ENCODE measurements at places on chromosomes 6 and 20. TPM values are rescaled to one million over a fixed set of nuclear protein-coding genes. Genes with fewer than 3 reads are reported as not detected.
A peak's percentile ranks its signal among the peaks of the same experiment; 100 is the strongest.

DNA sequence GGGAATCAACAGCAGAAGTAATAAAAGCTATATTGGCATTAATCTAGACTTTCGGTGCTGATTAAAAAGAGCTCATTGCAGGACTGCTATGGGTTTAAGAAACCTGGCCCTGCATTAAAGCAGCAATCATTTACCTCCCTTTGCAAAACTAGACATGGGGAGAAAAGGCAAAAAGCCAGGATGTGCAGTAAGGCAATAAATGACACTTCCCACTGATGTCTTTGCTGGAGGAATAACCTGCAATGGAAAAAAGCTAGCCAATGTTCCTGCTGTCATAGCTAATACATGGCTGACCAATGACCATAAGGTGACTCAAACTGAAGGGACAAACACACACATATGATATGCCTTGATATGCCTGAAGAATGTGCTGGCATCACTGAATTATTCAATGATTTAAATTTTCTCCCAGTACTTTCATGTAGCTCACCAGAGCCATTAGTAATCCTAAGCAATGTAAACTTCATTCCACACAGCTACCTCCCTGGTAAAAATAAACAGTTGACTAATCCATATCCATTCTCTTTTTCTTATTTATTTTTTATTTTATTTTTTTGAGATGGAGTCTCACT is 8.7 kb downstream of the DNAAF9 start:
- no peak for DNase-seq

GRCh38 chr6:6801635-6802218 is 213.2 kb downstream of the LY86 start:
- DNase-seq, result no peak

DNA sequence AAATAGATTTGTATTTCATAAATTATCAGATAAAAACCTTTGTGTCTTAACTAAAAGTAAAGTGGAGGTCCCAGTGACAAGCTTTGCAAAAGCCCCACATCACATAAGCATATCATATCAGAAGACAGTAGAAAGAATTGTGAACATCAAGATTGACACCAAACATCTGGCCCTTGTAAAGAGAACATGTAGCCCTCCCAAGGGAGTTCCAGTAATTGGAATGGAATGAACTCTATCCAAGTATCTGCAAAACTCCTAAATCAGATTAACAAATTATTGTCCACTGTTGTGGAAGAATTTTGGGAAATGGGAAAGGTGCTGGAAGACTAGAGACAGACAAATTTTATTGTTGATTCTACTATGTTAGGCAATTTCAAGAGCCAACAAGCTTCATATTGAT is 268.8 kb downstream of the KCNQ5 start:
- DNase-seq, result no peak

Gene BACH2
- total RNA-seq, result 2.1 TPM

DNA sequence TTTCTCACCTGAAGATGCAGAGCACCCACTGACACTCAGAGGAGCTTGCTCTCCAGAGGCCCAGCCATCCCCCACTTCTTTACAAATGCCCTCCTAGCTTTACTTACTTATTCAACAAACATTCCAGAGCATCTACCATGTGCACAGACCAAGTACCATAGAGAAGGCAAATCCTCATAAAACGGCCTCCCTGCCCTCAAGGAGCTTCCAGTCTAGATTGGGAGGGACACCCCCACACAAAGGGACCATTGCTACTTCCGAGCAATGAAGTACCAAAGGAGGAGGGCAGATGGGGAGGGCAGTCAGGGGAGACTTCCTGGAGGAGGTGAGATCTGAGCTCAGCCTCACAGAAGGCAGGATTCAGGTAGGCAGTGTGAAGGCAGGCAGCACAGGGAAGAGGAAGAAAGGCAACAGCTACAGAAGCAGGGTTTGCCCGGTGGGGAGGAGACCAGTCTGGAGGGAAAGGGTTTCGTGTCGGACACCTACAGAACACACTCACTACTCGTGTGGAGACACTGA is 108.0 kb downstream of the ZMYND8 start:
- DNase-seq, result no peak

Gene FKBP1C
- total RNA-seq, result not detected

GRCh38 chr20:32007787-32008616 is 2.2 kb upstream of the CCM2L start:
- DNase-seq, result peak; percentile 15

- DNase-seq, result no peak
Measured at GRCh38 chr6:101058296-101058695, 177.2 kb upstream of the ASCC3 start.

DNA sequence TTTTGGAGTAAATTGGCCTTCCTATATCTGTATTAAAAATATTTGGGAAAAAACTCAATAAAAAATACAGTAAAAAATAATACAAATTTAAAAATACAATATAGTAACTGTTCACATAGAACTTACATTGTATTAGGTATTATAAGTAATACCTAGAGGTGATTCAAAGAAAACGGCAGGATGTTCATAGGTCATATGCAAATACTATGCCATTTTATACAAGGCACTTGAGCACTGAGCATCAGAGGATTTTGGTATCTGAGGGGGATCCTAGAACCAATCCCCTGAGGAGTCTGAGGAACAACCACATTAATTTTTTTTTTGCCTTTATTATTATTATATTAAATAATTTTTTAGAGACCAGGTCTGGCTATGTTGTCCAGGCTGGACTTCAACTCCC is 41.7 kb downstream of the RNGTT start:
- DNase-seq, result no peak

DNA sequence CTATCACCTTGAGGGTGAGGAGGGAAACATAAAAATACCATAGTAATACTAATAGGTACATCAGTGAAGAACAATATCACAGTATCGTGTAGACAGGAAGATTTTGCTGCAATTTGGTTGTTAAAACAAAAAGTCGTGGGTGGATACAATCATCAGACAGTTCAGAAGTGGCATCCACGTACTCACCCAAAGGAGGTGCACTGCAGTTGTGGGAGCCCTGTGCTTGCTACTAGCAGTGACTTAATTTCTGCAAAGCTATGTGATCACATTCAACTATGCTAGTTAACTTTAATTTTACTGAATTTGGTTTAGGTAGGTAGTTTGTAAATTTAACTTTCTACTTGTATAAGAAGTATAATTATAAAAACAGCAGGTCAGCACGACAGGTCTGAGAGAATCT is 188.2 kb upstream of the SGK1 start:
- DNase-seq, result no peak

DNA sequence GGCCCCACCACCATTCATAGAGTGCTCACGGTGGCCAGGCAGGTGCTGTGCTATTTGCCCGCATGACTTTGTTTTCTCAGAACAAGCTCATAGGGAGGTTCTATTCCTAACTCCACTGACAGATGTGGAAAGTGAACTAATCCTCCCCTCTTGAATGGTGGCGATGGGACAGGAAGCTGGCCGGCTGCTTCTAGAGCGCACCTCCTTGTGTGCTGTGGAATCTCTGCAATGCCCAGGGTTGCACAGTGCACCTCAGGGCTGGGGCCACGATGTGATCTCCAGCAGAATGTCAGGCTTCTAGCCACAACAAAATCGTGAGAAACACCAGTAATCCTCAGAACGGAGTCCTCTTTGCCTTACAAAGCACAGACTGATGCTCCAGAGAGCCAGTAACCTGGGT is 53.8 kb upstream of the SLC22A23 start:
- no peak for DNase-seq

Gene C20orf144
- total RNA-seq, result 0.66 TPM

Gene ADGRF4
- total RNA-seq, result not detected

- no peak for DNase-seq
Measured at GRCh38 chr20:11777387-11778205, 140.1 kb upstream of the BTBD3 start.

- no peak for DNase-seq
Measured at GRCh38 chr6:70210462-70210861, 92.4 kb downstream of the COL9A1 start.

Gene TMEM151B
- 0.66 TPM for total RNA-seq

GRCh38 chr6:122869437-122870024 is 80.5 kb downstream of the SMPDL3A start:
- DNase-seq, result peak; percentile 39

Gene CGA
- not detected for total RNA-seq

- no peak for DNase-seq
Measured at GRCh38 chr6:33450434-33450833, 3.9 kb upstream of the ZBTB9 start.

GRCh38 chr6:37634238-37634826 is 63.4 kb downstream of the MDGA1 start:
- no peak for DNase-seq

- DNase-seq, result no peak
Measured at GRCh38 chr6:150987371-150987828, 121.9 kb downstream of the MTHFD1L start.

DNA sequence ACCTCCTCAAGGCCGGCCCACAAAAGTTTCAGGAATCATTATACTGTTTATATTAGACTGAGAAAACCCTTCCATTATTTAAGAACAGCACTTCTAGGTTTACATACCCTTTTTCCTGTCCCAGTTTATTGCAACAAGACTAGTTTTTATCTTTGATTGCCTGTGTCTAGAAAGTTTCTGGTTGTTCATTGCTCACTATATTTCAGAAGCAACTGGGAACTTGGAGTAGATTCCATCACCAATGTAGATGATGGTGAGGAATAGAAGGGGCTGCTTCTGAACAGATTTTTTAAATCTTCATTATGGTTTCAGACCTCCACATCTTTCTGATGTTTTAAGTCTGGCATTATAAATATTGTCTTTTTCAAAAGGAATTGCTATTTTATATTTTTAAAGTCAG is 93.0 kb downstream of the BCAS1 start:
- no peak for DNase-seq

- DNase-seq, result peak; percentile 66
Measured at GRCh38 chr20:35395728-35396127, 16.0 kb downstream of the UQCC1 start.

GRCh38 chr6:106764353-106764980 is 135.1 kb downstream of the QRSL1 start:
- DNase-seq, result no peak

- no peak for DNase-seq
Measured at GRCh38 chr20:34177052-34177451, 64.2 kb upstream of the ASIP start.

Gene ACTL10
- 4.9 TPM for total RNA-seq

Gene UNC5CL
- total RNA-seq, result 30.3 TPM
